Stimulated activated naive CD4-positive, alpha-beta T cell treated with Interleukin-2 at 50 U/mL for 16 hours (primary cell): ENCODE measurements at places on chromosomes 11 and 22.
A peak's percentile ranks its signal among the peaks of the same experiment; 100 is the strongest.

DNA sequence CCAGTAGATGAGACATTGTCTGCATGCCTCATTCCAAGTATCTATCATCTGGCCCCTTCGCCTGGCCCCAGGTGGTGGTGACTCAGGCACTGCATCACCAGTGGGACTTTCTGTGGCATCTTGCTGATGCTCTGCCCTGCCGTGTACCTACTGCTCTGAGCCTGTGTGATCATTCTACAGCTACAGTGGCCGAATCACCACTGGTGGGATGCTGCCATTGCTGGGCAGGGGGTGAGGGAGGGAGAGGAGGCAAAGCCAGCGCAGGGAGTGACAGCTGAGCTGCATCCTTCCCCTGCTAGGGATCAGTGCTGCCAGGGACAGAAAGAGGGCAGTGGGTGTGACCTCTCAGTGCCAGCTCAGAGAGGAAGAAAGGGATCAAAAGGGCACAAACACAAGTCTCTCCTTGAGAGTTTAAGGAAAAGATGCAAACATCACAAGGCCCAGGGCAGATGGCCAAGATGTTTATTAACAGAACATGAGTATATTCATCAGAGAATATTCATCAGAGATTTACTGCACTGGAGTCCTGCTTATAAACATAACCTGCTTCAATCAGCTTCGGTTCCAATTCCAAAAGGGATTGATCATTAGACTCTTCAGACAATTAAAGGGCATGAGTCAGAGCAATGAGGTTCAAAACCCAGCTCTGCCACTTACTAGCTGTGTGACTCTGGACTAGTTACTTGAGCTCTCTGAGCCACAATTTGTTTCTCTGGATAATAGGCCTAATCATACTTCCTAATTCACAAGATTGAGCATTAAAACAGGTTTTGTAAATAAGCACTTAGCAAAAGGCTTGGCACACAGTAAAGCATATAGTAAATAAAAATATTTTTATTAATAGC lies 109.8 kb downstream of the NAT10 start:
- DNase-seq, result peak; percentile 69

- DNase-seq, result no peak
These were observed 58.4 kb downstream of the PPFIBP2 start for GRCh38 chr11:7572001-7572712.

- peak; percentile 50 for DNase-seq
These were observed 4.5 kb downstream of the GSTT2 start for GRCh38 chr22:23984430-23984829.

- no peak for DNase-seq
These were observed 26.2 kb downstream of the OR10A6 start for GRCh38 chr11:7904917-7905316.

DNA sequence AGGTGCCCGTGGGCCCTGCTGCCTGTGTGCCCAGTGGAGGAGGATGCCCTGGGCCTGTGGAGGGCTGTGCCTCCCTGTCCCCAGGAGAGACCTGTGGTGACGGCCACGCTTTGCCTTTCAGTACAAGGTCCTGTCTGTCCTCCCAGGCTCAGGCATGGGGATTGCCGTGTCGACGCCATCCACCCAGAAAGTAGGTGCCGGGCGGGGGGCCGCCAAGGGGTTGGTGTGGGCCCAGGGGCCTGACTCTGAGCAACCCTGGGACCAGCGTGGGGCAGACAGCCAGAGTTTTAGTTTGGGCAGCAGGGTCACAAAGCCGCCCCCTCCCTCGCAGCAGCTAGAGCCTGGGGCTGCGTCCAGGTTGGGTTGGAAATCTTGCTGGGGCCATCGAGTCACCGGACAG lies 56.3 kb downstream of the GRAMD4 start:
- no peak for DNase-seq

DNA sequence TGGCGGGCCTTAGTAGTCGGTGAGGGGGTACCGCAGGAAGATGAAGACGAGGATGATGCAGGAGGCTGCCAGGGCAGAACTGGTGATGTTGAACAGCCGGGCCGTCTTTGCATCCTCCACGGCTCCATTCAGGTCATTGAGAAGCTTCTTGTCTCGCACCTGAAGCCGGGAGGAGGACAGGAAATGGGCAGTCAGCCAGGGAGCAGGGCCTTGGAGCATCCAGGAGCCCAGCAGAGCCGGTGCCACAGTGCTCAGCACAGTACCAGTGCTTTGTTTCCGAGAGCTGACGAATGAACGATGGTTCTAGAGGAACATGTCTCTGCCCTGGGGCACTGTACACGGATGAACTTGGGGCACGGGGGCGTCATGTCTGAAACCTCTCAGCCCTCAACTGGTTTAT lies 15.1 kb downstream of the IFITM10 start:
- DNase-seq, result no peak

GRCh38 chr11:61684870-61685616 lies 4.9 kb downstream of the DAGLA start:
- DNase-seq, result no peak

GRCh38 chr22:25728071-25728470 lies 13.9 kb upstream of the MYO18B start:
- no peak for DNase-seq
